NCI-H1930 (cell line): ENCODE measurements at places on chromosomes 1 and 21.

GRCh38 chr1:101194746-101195145 is 42.1 kb upstream of the S1PR1 start:
- no peak for DNase-seq

DNA sequence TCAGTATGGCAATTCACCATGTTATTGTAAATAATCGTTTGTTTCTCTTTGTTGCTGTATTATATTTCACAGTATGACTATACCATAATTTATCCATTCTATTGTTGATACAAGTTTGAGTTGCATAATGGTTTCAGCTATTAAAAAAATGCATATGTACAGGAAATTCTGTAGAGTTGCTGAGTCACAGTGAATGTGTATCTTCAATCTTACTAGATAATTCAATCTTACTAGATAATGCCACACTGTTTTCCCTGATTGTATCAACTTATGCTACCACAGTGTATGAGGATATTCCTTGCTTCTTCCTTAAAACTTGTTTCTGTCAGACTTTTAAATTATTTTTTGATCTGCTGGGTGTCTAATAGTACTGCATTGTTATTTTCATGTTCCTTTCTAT is 3.5 kb upstream of the COA6 start:
- no peak for DNase-seq

DNA sequence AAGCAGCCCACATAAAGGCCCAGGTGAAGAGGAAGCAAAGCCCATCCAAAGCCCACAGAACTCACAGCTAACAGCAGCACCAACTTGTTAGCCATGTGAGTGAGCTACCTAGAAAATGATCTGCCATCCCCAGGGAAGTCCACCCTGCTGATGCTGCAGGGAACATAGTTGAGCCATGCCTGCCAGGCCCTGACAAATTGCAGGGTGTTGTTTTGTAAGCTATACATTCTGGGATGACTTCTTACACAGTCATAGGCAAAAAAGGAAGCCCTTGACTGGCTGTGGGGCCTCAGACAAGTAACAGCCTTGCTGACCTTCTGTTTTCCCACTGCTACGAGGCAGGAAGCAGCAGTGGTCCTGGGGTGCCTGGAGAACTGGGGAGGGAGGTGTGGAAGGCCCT is 262.7 kb downstream of the MATN1 start:
- no peak for DNase-seq

DNA sequence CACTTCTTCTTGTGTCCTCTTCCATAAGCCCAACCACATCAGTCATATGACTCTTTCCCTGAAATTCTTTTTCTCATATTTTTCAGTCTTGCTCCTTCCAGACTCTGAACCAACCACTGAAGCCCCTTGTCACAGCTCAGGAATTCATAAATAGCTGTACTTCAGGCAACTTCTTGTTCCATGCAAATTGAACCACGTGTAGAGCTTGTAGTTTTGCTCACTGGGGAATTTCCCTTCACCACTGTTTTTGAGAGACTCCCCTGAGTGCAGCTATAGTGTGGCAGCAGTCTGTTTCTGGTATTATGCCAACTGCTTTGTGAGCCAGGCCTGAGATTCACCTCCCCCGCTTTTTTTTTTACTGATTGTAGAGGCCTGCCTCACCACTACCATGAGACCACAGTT is 150.3 kb upstream of the SPAG17 start:
- no peak for DNase-seq

GRCh38 chr21:41759214-41759840 is 7.5 kb downstream of the RIPK4 start:
- no peak for DNase-seq

- DNase-seq, result no peak
These were observed 54.2 kb downstream of the PTPRU start for GRCh38 chr1:29290414-29290985.

- DNase-seq, result no peak
These were observed 133.4 kb downstream of the DMRTB1 start for GRCh38 chr1:53592521-53592982.

DNA sequence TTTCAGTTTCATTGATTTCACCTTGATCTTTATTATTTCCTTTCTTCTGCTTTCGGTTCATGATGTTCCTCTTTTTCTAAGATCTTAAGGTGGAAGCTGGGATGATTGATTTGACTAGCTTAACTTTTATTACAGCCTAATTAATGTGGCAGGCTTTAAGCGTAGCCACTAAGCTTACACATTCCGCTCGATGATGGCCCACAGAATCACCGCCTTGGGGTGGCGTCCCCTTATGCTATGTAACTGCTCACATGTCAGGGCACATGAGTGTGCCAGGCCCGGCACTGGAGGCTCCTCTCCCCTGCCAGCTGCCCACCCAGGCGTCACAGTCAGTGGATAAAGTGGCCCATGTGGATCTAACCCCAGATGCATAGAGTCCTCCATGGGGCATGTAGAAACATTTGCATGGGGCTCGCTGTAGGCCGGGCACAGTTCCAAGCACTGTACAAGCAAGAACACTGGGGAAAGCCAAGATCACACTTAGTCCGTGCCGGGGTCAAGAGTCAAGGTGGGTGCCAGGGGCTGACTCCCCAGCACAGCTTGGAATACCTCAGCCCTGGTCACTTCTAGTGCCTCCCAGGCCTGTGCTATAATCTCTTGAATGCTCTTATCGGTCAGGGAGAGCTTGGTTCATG is 41.7 kb downstream of the PKNOX1 start:
- DNase-seq, result no peak

- DNase-seq, result no peak
These were observed 2.5 kb downstream of the FMN2 start for GRCh38 chr1:240094041-240094722.

- DNase-seq, result peak; percentile 73
These were observed 411 bp downstream of the FAM229A start for GRCh38 chr1:32361674-32362473.

DNA sequence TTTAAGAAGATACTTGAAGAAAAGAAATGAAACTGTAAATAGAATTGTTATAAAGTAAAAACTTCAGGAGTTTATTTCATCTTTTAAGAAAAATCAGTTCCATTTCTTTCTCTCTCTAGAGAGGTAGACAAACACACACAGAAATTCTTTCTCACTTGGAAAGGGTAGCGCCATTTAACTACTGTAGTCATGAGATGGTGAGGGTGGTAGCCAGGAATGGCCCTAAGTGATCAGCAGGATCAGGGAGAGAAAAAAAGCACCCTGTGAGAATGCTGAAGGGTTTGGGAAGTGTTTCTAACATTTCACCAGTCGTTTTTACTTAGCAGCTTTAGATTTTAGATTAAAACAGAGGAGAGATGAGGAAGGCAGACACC is 205.7 kb upstream of the RUNX1 start:
- DNase-seq, result no peak

- DNase-seq, result peak; percentile 66
These were observed at the start of gene DIPK1A for GRCh38 chr1:92961131-92961895. Gene DIPK1A, minus strand, starts transcription at chr1:92961462. Its CDS starts 33 bp downstream, at chr1:92961429.

DNA sequence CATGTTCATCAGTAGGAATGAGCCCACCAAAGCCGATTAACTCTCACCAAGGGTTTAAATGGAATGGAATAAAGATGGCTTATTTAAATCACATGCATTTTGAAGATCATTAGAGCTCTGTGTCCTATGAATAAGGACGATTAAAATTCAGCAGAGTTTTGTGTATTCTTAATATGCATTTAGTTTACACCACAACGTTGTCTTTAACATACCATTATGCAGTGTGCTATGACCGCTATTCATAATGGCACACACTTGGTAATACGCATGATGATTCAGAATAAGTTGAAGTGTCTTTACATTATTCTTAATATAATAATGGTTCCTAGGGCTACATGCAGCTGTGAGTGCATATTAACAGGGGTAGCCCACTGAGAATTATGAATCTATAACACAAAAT is 190.7 kb downstream of the PTBP2 start:
- no peak for DNase-seq

DNA sequence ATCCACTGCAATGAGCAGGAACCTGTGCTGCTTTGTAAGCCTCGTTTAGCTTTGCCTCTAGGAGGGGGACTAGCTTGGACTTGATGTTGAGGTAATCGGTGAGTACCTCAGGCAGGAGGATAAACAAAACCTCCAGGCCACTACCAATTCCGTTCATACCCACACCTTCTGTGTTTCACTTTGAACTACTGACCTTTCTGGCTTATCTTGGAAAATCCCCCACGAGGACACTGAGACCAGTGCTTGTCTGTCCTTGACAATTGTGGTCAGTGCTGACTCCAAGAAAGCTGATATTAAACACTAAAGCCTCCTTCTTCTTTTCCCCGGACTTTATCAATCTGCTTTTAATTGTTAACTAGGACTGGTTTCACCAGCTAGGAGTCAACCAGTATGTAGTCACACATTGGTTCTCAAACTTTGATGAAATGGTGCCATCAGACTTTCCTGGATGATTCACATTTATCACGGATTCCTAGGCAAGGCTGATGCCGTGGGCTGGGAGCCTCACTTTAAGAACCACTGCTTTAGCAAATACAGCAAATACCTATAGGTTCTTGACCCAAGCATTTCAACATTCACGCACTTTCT is 52.7 kb downstream of the TGFB2 start:
- no peak for DNase-seq

DNA sequence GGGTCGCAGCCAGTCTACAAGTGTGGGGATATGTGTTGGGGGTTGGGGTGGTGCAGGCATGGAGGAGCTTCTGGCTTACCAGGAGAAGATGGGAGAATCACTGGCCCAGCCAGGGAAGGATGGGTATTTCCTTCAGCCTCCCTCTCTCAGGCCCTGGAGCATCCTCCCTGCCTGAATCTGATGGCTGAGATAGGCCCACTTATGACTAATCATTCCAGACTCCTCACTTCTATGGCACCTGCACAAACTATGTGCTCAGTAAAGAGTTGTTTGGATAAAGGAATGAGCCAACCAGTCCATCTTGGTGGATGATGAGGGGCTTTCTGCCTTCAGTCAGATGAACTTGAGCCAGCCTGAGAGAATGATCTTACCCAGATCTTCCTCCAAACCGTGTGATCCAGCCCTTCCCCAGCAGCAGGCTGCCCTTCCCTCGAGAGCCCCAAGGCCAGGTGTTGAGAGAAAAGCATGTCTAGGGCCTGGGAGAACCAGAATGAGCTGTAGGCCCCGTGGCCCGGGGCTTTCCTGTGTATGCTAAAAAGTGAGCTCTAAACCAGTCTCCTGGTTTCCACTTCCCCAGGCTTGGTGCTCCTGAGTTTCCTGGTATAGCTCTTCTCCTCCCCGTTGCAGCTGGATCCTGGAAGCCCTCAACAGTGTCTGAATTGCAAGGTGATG is 1.3 kb downstream of the GPA33 start:
- DNase-seq, result no peak

DNA sequence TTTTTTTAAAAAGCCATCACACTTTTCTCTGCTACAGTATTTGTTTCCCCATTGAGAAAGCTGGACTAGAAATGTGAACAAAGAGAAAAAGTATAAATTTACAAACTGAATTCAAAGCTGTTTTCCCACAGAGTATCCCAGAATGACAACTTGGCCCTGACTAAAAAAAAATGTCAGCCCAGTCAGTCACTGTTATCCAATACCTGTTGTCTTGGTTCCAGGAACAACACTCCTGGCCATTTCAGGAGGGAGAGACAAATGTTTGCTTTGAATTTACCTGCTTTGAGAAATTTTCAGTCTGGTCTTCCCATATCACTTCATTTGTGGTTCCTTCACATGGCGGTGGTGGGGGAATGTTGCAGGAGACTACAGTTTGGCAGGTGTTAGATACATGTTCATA is 46.2 kb downstream of the COLGALT2 start:
- DNase-seq, result no peak

DNA sequence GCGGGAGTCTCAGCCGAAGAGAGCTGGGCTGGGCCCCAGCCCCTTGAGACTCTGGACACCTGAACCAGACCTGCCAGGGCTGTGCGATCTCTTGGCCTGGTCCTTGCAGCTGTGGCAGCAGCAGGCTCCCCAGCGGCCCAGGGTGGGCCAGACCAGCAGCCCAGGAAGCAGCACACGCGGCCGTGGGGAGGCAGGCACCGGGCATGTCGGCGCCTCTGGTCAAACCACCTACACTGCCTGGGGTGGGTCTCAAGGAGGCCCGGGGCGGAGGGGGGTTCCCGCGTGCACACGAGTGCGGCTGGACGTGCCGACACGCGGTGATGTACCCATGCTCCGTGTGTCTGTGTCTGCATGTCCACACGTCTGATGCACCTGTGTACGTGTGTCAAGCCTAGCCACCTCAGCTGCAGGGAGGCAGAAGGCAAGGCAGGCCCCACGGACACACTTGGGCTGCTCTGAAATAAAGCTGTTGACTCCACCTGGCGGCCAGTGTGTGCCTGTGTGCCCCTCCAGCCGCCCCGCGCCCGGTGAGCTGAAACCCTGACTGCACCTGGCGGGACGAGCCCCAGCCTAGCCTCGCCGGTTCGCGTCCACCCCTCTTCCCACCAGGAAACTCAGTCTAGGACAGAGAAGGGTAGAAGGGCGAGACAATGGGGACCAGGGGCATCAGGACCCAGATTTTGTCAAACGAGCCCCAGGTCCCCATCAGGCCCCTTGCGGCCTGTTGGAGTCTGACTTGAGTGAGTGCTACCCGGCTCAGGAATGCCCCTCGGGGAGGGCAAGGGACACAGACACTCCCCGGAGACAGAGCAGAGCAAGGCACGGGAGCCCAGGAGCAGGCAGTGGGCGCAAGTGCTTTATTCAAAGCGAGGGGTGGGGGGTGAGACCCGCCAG is 11.6 kb downstream of the SCNN1D start:
- DNase-seq, result peak; percentile 58

GRCh38 chr1:158689110-158689509 is 2.6 kb upstream of the SPTA1 start:
- no peak for DNase-seq

DNA sequence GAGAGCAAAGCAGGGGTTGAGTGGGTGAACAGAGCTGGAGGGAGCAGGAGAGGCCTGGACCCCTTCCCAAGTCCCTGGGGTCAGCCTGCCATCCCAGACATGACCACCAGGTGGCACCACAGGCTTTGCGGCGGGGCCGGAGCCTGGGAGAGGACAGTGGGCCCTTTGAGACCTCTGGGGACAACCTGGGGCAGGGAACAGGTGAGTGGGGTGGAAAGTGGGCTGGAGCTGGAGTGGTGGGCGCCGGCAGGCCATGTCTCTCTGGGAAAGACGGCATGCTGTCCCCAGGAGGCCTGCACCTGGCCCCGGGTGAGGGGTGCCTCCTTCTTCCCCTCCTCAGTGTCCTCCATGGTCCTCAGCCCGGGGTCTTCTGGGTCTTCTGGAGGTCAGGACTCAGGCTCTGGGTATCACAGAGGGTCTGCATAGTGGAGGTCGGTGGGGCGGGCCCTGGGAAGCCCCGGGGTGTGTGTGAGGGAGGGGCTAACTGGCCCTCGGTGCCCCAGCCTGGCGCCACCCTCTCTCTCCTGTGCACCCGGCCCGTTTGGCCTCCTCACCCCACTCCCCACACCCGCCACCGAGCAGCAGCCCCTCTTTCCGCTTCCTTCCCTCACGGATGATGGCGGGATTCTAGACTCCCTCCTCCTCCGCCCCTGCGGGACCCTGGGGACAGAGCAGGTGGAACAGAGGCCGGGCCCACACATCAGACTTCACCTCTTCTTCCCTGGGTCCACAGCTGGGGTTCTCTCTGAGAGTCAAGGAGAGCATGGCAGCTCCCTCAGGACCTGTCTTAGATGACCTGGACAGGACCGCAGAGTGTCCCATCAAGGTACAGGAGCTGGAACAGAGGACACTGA is 28.5 kb upstream of the PKP1 start:
- peak; percentile 37 for DNase-seq
